GDM1 (cell line): ENCODE measurements at places on chromosomes 3 and 15.

DNA sequence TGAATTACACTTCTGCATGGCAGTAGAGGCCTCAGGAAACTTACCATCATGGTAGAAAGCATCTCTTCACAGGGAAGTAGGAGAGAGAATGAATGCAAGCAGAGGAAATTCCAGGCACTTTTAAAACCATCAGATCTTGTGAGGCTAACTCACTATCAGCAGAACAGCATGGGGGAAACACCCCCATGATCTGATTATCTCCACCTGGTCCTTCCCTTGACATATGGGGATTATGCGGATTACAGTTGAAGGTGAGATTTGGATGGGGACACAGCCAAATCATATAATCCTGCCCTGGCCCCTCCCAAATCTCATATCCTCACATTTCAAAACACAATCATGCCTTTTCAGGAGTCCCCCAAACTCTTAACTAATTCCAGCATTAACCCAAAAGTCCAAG lies 691.1 kb downstream of the SI start:
- DNase-seq: no peak

DNA sequence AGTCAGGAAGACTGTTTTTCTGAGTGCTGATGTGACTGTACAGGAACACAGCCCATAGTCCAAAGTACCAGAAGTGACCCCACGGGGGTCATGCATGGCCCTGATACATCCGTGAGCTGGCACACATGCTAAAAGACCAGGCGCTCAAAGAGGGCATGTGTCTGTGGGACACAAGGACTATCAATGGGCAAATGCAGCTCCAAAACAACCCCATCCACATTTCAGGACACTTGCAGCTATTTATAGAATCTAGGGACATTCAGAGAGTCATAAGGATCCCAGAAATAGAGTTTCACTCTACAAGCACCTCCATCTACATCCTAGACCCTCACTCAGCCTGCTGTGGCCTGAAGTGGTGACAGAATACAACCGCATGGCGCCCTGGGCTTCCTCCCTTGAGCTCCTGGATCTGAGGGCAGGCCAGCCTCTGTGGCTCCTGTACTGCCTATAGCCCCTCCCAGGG lies 17.0 kb downstream of the SLC25A20 start:
- DNase-seq: no peak

GRCh38 chr3:22729981-22730380 lies 473.1 kb upstream of the UBE2E2 start:
- no peak for DNase-seq

- DNase-seq: no peak
Measured at GRCh38 chr3:99529265-99529664, 109.1 kb upstream of the COL8A1 start.

DNA sequence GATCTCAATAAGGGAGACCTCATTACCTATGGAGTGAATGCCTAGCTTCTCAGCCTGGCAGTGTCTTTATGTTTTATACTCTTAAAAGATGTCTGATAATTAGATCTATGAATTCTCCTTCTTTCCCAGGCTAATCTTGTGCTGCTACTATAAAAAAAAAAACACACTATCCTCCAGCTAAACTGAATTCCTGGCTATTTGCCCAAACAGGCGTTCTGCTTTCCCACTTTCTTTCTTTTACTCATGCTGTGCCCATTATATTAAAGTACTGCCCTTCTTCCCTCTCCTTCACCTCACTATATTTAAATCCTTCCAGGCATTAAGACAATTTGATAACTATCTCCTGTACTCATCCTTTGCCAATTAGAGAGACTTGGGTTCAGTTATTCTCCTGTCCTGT lies 1134.9 kb downstream of the ROBO2 start:
- DNase-seq: no peak

DNA sequence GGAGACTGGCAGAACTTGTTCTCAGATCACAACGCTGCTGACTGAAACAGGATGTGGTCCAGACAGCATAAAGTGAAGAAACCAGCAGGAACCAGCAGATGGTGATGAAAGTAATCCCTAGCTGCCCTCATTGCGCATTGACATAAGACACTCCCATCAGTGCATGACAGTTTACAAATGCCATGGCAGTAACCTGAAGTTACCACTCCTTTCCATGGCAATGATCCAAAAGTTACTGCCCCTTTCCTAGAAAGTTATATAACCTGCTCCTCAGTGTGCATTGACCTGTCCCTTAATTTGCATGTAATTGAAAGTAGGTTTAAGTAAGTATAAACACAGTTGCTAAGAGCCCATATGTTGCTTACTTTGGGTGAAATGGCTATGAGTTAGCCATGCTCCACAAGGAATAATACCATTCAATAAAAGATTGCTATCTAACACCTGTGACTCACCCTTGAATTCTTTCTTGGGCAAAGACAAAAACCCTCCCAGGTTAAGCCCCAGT lies 149.1 kb upstream of the CD96 start:
- DNase-seq: no peak

GRCh38 chr3:67462187-67462586 lies 192.2 kb downstream of the SUCLG2 start:
- no peak for DNase-seq

DNA sequence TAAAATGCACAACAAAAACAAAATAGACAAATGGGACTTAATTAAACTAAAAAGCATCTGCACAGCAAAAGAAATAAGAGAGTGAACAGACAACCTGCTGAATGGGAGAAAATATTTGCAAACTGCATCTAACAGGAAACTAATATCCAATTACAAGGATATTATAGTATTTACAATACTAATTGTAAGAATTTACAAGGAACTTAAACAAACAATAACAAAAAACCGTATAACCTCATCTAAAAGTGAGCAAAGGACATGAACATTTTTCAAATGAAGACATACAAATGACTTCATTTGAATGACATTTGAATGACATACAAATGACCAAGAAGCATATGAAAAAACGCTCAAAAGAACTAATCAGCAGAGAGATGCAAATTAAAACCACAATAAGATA lies 66.4 kb downstream of the CSNK1G1 start:
- DNase-seq: no peak

- no peak for DNase-seq
Measured at GRCh38 chr3:28376424-28376823, 27.8 kb upstream of the AZI2 start.

DNA sequence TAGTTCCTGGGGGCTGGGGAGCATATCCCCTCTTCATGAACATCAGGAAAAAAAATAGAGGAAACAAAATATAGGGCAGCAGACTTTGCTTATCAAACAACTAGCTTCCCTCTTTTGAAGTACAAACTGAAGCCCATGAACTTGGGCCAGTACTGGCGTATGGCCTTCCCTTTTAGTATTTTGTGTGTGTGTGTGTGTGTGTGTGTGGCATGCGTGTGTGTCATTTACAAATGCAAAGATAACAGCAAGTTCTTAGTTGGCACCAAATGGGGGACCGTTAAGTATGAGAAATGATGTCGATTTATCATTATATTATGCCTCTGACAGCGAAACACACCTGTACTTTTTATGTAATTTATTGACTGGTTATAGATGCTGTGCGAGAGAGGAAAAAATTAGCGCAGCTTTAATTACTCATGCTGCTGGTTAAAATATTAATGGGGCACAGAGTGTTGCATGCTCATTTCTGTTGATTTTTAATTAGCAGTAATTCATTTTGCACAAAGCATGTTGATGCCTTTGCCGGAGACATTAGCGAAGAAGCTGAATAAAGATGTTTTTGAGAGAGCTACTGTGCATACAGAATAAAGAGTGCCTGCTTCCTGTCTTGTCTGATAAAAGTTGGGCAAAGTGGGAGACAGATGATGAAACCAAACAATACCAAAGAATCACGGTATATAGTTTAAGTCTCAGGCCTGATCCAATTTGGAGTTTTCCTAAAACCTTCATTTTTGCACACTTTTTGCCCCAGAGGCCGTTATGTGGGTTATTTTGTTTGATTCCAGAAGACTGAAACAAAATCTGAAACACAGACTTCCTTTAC lies 297.1 kb downstream of the SATB1 start:
- peak; percentile 84 for DNase-seq

- no peak for DNase-seq
Measured at GRCh38 chr3:16898595-16899395, 14.0 kb downstream of the PLCL2 start.

GRCh38 chr3:195820901-195821300 lies 9.2 kb upstream of the MUC4 start:
- no peak for DNase-seq

- no peak for DNase-seq
Measured at GRCh38 chr3:60912142-60912541, 339.1 kb downstream of the FHIT start.
